ENCODE measurements at places on chromosomes 13 and 19.

DNA sequence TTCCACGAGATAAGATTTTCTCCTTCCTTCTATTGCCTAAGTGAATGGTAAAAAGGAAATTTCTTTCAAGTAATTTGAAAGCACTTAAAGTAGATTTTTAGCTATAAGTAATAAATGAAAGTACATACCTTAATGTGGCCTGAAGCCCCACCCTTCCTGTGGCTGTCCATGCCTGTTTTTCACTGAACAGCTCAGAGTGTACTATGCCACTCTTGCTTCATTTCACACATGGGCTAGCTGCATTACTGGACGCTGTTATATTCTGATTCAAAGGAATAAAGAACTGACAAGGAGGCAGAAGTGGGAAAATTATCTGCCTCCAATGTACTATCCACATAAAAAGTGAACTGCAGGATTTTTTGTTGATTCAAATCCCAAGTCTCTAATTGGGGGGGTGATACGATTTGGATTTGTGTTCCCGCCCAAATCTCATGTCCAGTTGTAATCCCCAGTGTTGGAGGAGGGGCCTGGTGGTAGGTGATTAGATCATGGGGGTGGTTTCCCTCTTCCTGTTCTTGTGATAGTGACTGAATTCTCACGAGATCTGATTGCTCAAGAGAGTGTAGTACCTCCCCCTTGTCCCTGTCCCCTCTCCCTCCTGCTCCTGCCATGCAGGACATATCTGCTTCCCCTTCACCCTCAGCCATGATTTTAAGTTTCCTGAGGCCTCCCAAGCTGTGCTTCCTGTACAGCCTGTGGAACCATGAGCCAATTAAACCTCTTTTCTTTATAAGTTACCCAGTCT, 154.7 kb upstream of the SGCG start:
- no peak for DNase-seq

DNA sequence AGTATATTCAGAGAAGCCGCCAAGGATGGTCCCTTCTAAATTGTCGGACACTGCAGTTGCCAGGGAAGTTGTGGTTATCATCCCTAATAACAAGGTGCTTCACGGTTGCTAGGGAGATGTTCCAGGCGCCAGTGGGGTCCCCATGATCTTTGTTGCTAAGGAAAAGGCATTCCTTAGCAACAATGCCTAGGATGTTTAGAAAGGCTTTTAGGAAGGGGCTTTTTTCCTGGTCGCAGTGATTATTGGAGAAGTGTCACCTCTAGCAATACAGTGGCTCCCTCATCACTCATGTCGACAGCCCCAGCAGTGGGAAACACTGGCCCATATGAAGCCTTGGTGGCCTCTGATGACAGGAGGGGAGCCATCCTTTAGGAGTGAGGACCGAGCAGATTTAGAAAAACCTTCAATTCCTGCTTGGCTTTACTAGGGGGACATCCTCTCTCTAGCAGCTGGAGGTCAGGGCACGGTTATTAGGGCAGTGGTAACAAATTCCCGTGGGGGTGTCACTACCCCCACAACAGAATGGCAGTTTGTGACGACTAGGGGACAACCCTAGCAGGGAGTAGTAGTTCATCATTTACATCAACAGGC, 6.4 kb upstream of the TMC4 start:
- no peak for DNase-seq

- DNase-seq: no peak
These were observed 2.5 kb downstream of the SGCG start for GRCh38 chr13:23183292-23183691.

- no peak for DNase-seq
These were observed 27.7 kb downstream of the ZNF101 start for GRCh38 chr19:19696386-19696785.

- no peak for DNase-seq
These were observed 5.4 kb upstream of the CAMSAP3 start for GRCh38 chr19:7590256-7590655.

DNA sequence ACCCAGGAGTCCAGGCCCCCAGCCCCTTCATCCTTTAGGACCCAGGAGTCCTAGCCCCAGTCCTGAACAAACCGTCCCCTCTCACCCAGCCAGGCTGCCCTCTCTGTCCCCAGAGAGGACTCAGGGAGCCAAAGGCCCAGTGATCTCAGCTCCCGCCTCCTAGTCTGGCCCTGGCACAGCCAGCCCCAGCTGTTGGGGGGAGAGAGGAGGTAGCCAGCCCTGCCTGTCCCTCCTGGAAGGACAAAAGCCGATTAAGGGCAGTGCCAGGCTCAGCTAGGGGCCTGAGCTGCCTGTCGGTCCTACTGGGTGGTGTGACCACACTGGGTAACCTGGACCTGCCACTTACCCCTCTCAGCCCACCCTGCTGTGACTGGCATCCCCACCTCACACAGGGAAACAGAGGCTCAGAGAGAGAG, 14.5 kb downstream of the LIPE start:
- no peak for DNase-seq

DNA sequence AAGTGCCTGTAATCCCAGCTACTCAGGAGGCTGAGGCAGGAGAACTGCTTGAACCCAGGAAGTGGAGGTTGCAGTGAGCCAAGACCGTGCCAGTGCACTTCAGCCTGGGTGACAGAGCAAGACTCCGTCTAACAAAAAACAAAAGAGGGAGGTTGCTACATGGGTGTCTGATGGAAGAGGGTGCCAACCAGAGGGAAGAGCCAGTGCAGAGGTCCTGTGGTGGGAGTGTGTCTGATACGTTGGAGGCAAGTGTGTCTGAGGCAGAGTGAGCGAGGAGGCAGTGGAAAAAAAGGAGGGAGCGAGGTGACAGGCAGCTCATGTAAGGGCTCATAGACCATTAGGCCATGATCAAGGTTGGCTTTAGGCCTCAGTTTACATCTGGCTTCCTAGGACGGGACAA, 6.8 kb downstream of the PDE4A start:
- DNase-seq: no peak
